KG1 (cell line): ENCODE measurements at places on chromosomes 5 and 9.

DNA sequence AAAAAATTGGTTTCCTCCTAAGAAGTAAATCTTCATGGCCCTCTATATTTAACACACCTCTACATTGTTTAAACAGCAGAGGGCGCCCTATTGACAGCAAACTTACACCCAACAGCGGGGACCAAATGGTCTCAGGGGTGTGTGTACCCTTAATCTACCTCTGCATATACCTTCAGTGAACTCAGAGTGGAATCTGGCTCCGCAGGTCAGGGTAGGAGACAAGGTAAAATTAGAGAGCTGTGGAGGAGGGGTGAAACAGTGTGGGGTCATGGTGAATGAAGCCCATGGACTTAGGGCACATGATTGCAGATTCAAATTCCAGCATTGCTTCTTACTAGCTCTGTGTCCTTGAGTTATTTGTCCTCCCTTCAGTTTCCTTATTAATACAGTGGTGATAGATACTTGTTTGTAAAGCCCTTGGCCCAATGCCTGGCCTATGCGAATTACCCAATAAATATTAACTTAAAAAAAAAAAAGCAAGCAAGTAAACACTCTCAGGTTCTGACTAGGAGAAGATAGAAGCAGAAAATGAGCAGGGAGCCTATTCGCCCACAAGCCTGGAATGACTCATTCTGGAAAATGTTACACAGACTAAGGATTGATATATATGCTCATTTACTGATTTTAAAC lies 122.9 kb downstream of the CAVIN4 start:
- peak; percentile 0 for DNase-seq

DNA sequence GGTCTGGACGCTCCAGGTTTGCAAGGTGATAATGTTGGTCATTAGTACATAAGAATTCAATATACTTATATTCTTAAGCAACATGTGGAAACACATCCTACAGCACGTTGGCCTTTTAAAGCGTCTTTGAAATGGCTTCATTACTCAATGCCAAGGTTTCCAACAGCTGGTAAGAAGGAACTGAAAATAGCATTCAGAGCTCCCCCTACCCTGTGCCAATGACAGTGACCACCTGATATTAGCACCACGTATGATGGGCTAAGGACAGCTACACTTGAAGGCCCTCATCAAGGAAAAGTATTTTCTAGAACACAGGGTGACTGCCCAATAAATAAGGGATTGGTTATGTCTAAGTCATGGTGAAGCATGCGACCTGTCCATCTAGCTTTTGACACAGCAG lies 9.9 kb downstream of the ZNF622 start:
- no peak for DNase-seq

DNA sequence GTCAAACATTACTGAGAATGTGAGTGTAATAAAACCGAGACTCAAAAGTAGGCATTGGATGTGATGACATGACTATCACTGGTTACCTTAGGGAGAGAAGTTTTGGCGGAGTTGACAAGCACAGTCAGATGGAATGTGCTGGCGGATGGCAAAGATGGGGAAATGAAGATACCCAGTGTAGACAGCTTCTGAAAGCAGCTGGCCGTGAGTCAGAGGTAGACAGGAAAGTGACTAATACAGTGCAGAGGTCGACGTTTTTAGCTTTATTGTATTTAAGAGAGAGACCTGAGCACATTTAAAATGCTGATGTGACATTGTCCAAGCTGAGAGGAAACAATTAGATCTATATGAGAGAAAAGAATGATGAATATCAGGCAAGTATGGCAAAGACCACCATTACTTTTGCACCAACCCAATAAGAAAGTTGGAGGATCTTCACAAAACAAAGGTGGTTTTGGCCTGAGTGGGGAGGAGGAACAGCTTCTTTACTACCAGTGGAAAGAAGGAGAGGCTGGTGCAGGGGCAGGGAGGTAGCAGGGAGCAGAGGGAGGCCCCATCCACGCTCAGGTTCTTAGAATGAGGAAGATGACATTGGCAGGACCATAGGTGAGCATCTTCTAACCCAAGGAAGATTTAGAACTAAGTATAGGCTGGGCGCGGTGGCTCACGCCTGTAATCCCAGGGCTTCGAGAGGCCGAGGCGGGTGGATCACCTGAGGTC lies 36.7 kb upstream of the KCNIP1 start:
- peak; percentile 71 for DNase-seq

DNA sequence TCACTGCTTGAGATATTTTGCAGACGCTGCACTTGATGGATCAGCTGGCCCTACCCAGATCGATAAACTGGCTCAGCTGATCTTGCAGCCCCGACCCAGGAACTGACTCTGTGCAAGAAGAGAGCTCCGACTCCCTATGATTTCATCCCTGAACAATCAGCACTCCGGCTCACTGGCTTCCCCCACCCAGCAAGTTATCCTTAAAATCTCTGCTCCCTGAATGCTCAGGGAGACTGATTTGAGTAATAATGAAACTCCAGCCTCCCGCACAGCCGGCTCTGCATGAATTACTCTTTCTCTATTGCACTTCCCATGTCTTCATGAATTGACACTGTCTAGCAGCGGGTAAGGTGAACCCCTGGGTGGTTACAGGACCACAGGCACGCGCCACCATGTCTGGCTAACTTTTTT lies 16.9 kb upstream of the NANS start:
- no peak for DNase-seq

- DNase-seq = peak; percentile 13
Measured at GRCh38 chr9:89400403-89401116, 82.3 kb downstream of the SECISBP2 start.

DNA sequence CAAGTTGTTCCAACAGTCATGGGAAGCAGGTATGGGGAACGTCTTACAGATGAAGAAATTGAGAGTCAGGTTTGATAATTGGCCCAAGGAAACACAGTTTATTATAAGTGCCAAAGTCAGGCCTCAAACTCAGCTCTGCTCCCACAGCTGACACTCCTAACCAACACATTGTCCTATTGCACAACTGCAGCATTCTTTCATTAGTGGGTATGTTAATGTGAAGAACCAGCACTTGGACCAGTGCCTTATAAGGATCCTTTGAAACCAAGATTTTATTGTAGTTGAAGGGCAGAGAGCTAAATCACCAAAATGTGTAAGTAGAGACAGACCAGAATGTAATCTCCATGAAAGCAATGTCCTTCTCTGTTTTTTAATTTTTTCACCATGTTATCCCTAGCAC lies 56.1 kb downstream of the GRIA1 start:
- no peak for DNase-seq

DNA sequence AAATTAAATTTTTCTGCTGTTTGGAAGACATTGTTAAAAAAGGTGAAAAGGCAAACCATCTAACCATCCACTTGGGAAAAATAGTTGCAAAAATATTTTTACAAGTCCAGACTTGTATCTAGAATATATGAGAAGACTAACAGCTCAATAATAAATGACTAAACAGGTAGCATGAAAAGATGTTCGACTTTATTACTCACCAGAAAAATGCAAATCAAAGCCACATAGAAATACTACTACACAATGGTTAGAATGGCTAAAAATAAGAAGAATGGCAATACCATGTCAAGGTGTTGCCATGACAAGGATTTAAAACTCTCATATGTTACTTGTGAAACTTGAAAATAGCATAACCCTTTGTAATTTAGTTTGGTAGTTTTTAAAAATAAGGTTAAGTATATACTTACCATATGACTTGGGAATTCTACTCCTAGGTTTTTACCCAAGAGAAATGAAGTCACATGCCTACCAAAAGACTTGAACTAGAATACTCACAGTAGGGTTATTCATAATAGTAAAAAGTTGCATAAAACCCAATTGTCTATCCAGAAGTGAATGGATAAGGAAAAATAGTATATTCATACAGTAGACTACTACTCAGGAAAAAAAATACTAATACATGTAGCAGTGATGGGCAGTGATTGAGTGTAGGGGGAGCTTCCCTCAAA lies 93.8 kb downstream of the VPS13A start:
- no peak for DNase-seq

DNA sequence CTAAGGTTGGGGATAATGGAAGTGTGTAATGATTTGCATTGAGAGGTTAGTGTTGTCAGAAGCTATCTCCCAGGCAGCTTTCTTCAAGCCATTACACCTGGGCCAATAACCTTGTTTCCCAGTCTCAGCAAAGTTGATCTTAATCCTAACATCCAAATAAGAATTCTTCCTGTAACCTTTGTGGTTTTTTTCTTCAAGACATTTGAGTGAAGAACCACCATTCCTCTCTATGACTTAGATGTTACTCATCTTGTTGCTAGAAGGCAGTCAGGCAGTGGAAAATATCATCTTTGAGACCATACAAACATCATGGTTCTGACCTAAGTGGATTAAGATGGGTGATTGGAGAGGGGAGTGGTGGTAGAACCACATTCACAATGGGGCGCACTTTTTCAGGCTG lies 103.5 kb downstream of the NDUFAF2 start:
- DNase-seq = no peak

DNA sequence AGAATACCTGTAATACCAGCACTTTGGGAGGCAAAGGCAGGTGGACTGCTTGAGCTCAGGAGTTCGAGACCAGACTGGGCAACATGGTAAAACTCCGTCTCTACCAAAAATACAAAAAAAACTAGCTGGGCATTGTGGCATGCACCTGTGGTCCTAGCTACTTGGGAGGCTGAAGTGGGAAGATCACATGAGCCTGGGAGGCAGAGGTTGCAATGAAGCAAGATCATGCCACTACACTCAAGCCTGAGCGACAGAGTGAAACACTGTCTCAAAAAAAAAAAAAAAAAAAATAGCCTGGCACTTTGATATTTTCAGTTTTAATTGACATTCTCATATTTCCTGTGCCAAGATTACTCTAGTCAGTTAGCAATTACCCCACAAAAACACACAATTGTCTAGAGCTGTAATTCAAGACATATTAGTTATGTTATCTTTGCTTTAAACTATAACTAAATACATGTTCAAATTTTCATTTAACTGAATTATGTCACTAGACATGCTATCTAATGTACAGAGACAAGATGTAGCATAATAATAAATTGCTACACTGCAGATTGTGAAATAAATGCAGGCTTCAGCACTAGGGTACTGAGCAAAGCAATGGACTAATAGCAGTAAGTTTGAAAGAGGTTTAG lies 378.2 kb upstream of the GRAMD2B start:
- no peak for DNase-seq

- no peak for DNase-seq
Measured at GRCh38 chr9:134339183-134339806, 13.0 kb downstream of the RXRA start.

- no peak for DNase-seq
Measured at GRCh38 chr5:42605490-42605889, 151.1 kb upstream of the CCDC152 start.

- DNase-seq = no peak
Measured at GRCh38 chr5:138966236-138966985, 91.3 kb upstream of the LRRTM2 start.

GRCh38 chr5:73797132-73797510 lies 171.1 kb downstream of the ARHGEF28 start:
- no peak for DNase-seq

DNA sequence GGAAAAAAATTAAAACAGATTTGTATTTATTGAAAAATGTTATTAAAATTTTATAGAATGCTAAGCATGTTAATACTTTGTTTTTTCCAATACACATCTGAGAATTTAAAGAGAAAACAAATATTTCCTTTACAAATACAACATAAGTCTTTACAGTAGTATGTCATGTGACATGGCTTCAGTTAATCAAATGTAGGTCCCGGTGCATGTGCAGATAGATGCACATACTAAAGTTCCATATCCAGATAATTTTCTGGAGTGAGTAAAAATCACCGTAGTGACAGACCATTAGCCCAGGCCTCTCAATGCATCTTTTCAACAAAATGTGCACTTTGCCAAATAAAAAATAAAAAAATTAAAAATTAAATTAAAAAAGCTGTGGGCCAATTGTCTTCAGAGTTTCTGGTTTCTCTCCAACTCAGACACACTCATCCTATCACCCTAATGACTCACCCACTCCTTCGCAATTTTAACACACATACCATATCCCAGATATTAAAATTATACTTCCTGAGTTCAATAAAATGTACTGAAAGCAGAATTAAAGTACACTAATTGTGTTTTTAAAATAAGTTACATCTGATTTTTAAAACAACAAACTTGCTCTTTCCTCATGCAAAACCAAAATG lies 508.1 kb downstream of the NR2F1-AS1 start:
- no peak for DNase-seq

DNA sequence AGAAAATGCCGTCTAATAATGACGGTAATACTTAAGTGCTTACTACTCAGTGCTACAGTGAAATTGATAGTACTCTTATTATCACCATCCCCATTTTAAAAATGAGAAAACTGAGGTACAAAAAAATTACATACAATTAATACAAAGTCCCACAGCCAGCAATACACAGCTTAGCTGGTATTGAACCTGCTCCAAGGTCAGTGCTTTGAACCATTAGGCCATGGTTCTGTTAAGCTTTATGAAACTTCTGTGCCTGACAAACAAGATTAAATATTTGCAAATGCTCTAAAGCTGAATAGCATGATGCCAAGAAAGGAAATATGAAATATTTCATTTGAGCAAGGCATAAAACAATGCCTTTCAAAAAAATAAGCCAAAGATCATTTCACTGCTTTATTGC lies 357.2 kb downstream of the ARRDC3 start:
- DNase-seq = no peak

- DNase-seq = no peak
Measured at GRCh38 chr9:36929350-36929675, 104.8 kb downstream of the PAX5 start.
